Endodermal cell (in vitro differentiated cells): ENCODE measurements at places on chromosomes 16 and 17. TPM values are rescaled to one million over a fixed set of nuclear protein-coding genes. Genes with fewer than 3 reads are reported as not detected.

DNA sequence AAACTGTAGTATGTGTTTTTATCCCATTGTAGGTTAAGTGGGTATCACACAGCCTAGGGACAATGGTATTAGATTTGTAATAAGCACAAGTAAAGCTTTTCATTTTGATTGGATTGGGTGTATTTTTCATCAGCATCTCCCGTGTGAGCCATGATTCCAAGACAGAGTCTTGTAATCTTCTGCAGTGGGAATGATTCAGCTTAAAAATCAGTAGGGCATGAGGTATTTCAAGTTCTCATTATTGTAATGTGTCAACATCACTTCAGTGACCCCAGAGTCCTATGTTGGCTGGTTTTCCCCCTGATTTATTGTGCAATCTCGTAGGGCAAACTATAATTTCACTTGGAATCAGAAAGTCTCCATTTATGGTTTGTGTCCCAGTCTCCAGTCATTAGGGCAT, 833.2 kb upstream of the RBFOX1 start:
- no peak for DNase-seq

GRCh38 chr16:2296661-2297505, 29.0 kb upstream of the RNPS1 start:
- peak; percentile 81 for DNase-seq

GRCh38 chr16:6615636-6616035, 717.0 kb upstream of the RBFOX1 start:
- no peak for DNase-seq

DNA sequence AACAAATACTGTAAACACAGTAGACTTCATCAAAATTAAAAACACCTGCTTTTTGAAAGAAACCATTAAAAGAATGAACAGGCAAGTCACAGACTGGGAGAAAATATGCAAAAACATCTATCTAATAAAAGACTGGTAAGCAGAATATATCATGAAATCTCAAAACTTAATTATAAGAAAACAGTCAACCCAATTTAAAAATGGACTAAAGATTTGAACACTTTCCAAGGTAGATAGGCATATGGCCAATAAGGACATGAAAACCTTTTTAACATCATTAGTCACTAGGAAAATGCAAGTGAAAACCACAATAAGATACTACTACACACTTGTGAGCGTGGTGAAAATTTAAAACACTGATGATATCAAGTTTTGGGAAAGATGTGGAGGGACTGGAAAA, 218.7 kb downstream of the CEP112 start:
- no peak for DNase-seq

HID1 gene
- total RNA-seq, result 11.3 to 15.7 TPM (median 11.4 TPM) in 3 replicates

DNA sequence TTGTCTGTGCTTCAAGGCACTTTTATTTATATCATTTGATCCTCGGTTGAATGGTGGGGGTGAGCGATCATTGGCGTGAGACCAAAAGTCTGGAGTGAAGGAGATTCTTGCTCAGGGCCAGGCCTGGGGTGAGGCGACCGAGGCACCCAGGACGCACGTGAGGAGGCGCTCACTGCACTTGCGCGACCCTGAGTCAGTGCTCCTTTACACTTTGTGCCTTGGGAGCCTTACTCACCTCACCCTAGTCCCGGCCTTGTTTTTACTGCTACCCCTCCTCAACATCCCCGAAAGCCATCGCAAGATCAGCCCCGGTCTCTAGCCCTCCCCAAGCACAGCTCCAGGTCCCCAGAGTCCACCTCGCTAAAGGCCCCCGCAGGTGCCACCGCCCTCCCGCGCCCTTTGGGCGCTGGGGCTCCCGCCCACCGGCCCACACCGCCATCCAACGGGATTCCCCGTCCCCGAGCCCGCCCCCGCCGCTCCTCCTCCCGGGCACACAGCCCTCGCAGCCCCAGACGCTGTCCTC, 496 bp downstream of the EZH1 start:
- DNase-seq, result no peak

- DNase-seq, result peak; percentile 32
Measured at GRCh38 chr17:80860703-80861417, 130.8 kb upstream of the CHMP6 start.

- no peak for DNase-seq
Measured at GRCh38 chr16:17574256-17574655, 103.5 kb upstream of the XYLT1 start.

DNA sequence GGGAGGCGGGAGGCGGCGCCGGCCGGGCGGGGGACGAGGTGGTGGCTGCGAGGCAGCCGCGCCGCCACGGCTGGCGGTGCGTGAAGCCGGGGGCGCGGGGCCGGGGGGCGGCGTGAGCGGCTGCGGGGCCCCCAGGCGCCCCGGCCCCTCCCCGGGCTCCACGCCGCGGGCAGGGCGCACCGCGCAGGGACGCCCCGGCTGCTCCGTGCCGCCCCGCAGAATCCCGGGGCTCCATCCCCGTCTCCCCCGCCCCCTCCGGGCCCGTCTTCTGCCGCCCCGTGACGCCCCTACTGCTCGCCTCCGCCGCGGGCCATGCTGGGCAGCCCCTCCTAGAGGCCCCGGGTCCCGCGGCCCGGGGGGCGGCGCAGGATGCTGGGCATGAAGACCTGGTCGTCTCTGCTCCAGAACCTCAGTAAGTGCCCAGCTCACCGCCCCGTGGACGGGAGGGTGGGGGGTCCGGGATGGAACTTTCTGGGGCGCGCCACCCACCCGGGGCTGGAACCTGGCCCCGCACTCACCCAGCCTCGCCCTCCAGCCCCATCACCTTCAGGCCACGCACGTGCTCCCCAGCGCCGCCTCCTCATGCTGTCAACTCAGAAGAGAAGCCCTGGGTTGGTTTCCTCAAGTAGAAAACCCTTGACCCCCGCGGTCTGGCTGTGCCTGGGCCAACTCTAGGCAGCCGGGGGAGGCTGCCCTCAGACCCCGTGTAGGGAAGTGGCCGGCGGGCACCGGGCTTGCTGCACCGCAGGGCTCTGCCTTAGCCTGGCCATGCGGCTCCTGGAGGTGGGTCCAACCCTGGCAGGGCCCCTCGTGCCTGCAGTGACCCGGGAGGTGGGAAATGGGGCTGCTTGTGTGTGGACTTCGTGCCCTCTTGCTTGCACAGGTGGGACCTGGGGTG, 150.2 kb upstream of the GSE1 start:
- DNase-seq, result peak; percentile 67

DNA sequence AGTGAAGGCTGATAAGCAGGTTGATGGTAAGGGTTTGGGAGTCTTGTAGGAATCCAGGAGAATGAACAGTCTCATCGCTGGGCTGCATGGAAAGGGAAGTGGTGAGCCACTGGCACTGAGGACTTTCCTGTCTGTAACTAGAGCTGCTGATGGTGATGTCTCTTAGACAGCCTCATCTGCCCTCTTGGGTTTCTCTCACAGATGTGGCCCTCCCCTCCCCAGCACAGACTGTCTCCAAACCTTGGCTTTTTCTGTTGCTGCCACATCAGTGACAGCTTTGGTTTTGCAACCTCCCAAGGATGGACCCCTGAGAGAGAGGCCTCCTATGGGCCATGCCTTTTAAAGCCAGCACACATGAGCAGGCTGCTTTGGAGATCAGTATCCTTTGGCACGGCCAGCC, 16.9 kb downstream of the PLCG2 start:
- DNase-seq, result no peak

TMED6 gene
- total RNA-seq, result 0.53 and 0.63 TPM in 2 replicates
